RPMI7951 (cell line): ENCODE measurements at places on chromosomes 1 and 21. TPM values are rescaled to one million over a fixed set of nuclear protein-coding genes. Genes with fewer than 3 reads are reported as not detected.
A peak's percentile ranks its signal among the peaks of the same experiment; 100 is the strongest.

DNA sequence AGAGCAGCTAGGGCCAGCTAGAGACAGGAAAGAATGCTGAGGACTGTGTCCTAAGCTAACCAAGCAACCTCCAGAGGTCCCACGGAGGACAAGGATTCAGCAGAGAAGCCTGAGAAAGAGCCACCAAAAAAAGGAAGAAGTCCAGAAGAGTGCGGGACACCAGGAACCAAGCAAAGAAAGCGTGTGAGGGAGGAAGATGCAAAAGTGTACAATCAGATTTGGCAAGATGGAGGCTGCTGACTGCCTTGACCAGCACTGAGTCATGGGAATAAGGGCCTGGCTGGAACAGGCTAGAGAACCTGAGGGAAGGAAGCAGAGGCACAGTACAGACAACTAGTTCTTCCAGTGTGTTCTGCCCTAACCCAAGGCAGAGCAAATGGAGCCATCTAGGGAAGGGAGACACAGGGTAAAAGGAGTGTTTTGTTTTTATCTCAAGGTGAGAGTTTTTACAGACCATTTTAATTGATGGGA is 18.5 kb downstream of the TP53BP2 start:
- DNase-seq = peak; percentile 16

GRCh38 chr1:198258491-198258890 is 101.7 kb downstream of the NEK7 start:
- peak; percentile 69 for DNase-seq

DNA sequence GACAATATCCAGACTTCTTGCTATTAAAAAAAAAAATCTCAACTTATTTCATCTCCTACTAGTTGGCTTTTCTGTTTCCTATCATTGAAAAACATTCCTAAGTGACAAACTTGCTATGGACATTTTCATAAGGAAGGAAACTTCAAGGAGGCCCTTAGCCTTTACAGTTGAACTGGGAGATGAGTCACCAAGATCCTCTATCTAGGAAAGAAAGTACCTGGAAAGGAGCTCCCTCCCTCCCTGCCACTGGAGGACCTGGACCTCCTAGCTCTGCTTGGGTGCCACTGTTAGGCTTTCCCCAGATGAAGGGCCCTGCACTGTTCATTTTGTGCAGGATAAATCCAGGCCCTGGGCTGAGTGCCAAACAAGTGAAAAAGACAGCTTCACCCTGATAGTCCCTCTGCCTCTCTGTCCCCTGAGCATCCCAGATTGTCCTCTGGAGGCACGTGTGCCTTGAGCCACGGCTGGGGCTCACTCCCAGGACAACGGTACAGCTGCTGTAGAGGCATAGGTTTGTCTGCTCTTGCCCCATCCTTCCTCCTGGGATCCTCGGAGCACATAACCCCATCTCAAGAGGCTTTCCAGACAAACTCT is 40.2 kb upstream of the SOX13 start:
- DNase-seq = no peak

DNA sequence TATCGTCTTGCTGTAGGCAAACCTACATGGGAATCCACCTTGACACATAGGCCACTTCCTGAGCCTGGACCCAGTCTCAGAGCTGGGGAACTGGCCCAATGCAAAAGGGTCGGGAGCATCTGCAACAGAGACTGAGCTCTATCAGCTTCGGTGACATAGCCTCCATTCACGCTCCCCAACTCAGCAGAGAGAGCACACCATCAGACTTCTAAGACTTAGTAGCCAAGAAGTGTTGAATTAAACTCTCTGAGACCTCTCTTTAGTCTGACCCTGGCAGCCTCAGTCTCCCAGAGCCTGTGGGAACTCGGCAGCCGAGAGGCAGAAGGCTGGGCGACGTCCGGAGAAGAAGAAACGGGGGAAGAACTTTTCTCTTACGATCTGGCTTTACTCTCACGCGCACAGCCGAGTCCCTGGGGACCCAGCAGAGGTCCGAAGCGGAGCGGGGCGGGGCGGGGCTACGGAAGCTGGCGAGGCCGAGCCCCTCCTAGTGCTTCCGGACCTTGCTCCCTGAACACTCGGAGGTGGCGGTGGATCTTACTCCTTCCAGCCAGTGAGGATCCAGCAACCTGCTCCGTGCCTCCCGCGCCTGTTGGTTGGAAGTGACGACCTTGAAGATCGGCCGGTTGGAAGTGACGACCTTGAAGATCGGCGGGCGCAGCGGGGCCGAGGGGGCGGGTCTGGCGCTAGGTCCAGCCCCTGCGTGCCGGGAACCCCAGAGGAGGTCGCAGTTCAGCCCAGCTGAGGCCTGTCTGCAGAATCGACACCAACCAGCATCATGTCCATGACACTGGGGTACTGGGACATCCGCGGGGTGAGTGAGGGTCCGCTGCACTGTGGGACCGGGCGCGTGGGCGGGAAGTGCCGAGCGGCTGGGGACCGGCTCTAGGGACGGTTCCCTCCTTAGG is at the start of gene GSTM4:
Gene GSTM4 (plus strand): TSS at position 485 of the 905 bp plus-strand sequence. CDS start 291 bp downstream, at position 776.
- DNase-seq = peak; percentile 83

GRCh38 chr1:91672601-91673161 is 172.0 kb downstream of the CDC7 start:
- DNase-seq = no peak

DNA sequence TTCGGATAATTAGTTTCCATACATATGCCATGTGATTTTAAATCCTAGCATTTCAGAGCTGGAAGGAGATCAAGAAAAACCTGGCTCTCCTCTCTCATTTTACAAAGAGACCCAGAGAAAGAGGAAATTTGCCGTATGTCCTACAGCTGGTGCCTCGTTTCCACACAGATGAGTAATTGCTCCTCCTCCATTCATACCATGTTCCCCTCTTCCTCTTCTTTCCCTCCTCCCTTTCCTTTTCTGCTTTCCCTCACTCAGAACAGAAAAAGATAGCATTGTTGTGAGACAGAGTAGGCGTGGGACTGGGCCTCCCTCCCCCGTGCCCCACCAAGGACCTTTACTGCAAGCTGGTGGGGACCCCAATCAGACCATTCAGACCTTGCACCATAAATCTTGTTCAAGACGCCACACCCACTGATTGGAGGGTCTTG is 13.7 kb upstream of the SLC44A3 start:
- DNase-seq = peak; percentile 73

DNA sequence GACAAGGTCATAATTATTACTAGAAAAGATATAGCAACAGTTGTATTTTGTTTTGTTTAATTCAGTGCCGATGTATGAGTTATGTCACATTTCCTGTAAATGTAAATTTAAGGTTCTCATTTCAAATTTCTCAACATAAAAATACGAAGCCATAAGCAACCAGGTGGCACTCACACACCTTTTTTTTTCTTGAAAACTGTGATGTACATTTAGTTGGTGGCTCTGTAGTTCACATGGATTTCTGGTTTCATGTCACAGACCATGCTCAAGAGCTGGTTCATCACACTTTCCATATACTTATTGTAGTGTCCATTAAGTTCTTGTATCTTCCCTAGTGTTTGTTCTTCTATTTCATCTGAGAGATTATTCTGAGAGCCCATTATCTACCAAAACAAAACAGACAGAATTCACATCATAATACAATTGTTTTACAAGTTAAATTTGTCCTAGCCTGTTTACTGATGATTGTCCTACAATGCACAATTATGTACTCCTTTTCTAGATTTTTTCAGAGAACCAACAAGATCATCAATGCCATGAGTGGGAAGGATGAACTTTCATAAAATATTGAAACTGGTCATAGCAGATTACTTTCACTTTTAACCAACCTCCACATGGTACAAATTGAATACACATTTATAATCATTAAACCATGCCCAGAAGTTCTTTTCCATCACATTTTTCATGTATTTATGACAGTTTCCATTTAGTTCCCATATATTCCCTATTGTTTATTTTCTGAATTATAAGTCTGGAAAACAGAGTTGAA is 17.1 kb downstream of the ATP6V1G3 start:
- no peak for DNase-seq

The MROH9 gene
- total RNA-seq = not detected in 2 replicates

The SPRR2E gene
- total RNA-seq = not detected in 2 replicates

The RNU1-3 gene
- total RNA-seq = under 0.01 TPM in 1 of 2 replicates, not detected in the other

- no peak for DNase-seq
Observed at GRCh38 chr1:29671446-29672356, 435.4 kb downstream of the PTPRU start.

The PSMG1 gene
- total RNA-seq = 100 and 109 TPM in 2 replicates

- no peak for DNase-seq
Observed at GRCh38 chr1:44025816-44026215, 5.4 kb downstream of the SLC6A9 start.

The KCNJ6 gene
- not detected in 2 replicates for total RNA-seq

The PRR9 gene
- total RNA-seq = not detected in 2 replicates

- no peak for DNase-seq
Observed at GRCh38 chr21:43622796-43623195, 36.5 kb downstream of the HSF2BP start.

DNA sequence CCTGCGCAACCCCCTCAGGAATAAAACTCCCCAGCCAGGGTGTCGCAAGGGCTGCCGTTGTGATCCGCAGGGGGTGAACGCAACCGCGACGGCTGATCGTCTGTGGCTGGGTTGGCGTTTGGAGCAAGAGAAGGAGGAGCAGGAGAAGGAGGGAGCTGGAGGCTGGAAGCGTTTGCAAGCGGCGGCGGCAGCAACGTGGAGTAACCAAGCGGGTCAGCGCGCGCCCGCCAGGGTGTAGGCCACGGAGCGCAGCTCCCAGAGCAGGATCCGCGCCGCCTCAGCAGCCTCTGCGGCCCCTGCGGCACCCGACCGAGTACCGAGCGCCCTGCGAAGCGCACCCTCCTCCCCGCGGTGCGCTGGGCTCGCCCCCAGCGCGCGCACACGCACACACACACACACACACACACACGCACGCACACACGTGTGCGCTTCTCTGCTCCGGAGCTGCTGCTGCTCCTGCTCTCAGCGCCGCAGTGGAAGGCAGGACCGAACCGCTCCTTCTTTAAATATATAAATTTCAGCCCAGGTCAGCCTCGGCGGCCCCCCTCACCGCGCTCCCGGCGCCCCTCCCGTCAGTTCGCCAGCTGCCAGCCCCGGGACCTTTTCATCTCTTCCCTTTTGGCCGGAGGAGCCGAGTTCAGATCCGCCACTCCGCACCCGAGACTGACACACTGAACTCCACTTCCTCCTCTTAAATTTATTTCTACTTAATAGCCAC is 696 bp downstream of the TGFB2 start:
- DNase-seq = peak; percentile 81

The PCSK9 gene
- total RNA-seq = under 0.01 TPM in 1 of 2 replicates, not detected in the other

- DNase-seq = no peak
Observed at GRCh38 chr1:115326419-115326818, 11.6 kb downstream of the NGF start.

DNA sequence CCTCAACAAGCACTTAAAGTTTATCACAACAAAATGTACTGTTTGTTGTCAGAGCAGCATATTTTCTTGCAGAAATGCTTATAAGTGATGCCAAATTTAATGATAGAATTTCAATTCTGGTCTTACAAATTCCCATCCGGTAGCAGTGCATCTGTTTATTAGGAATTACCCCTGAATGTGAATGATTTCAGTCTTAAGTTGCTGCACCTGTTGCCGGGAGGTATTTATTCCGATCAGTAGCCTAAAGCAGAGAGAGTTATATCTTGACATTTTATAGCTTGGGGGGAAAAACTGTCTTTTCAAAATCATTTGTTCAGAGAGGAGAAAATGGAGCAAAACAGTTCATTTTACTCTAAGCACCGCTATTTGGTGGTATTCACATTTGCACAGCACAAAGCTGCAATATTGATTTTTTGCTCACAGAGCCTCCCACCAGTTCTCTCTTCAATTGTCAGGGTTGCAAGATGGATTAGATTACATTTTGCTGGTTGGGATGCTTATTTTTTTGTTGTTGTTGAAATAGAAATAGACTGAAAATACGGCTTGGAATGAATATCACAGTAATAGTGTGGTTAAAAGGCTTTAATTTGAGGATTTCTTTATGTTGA is 98.6 kb downstream of the ADGRL2 start:
- DNase-seq = no peak

GRCh38 chr1:163013826-163014600 is 55.1 kb upstream of the RGS4 start:
- DNase-seq = peak; percentile 62

DNA sequence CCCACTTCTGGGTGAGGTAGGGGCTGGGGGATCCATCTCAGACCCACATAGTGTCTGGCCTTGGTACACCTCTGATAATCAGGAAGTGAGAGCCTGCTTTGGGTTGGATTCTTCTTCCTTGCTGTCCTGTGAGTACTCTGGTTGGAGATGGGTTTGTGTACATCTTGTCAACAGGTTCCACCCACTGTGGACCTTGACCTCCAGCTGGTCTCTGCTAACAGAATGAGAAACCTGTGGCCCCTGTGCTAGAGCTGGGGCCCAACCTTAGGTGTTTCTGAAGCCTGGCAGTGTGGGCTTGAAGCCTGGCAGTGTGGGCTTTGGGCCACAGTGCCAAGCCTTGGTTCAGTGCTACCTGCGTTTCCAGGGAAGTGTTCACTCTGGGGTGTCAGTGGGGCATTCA is 2.6 kb downstream of the ZBTB48 start:
- DNase-seq = no peak

GRCh38 chr1:65471861-65472332 is 51.4 kb downstream of the LEPR start:
- DNase-seq = no peak

DNA sequence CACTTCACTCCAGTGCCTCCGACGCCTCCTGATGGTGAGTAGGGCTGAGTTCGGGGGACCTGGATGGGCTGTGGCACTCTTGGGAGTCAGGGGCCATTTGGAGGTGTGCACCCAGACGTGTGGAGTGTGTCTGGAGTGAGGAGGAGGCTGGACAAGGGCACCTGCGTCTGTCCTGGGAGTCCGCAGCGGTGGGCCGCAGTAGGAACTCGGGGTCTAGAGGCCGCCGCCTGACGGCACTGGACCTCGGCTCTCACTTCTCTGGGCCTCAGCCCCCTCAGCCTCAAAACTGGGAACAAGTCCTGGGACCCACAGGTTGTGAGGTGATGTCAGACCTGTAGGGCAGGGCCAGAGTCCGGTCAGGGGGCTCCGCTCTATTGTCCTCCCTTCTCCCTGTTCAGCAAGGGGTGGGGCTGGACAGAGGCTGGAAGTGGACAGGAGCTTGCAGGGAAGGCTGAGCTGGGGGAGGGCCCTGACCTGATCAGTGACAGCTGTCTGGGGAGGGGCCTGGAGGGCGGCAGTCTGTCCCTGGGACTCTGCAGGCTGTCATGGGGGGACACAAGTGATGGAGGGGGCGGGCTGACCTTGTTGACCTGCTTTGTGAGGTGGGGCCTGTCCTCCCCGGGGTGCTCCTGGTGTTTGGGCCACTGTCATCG is 15.5 kb downstream of the AGRN start:
- no peak for DNase-seq

DNA sequence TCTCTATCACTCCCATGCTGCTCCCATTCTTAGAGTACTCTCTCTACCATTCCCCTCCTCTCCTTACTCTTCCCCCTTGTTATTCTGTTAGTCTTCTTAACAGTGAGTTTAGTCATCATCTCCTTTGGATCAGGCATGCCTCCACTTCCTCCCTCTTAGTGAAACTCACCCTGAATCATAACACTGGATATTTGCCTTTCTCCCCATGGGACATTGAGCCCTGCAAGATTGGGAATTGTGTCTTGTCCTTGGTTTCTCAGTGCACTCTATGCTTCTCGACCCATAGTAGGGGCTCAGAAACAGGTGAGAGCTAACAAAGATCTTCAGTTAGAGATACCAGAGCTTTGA is 68.3 kb upstream of the GCLM start:
- DNase-seq = peak; percentile 43

The KCNT2 gene
- not detected in 2 replicates for total RNA-seq

The GPR157 gene
- 4.7 and 6.2 TPM in 2 replicates for total RNA-seq
